Nephron progenitor cell (in vitro differentiated cells): ENCODE measurements at places on chromosomes 1 and 21.

DNA sequence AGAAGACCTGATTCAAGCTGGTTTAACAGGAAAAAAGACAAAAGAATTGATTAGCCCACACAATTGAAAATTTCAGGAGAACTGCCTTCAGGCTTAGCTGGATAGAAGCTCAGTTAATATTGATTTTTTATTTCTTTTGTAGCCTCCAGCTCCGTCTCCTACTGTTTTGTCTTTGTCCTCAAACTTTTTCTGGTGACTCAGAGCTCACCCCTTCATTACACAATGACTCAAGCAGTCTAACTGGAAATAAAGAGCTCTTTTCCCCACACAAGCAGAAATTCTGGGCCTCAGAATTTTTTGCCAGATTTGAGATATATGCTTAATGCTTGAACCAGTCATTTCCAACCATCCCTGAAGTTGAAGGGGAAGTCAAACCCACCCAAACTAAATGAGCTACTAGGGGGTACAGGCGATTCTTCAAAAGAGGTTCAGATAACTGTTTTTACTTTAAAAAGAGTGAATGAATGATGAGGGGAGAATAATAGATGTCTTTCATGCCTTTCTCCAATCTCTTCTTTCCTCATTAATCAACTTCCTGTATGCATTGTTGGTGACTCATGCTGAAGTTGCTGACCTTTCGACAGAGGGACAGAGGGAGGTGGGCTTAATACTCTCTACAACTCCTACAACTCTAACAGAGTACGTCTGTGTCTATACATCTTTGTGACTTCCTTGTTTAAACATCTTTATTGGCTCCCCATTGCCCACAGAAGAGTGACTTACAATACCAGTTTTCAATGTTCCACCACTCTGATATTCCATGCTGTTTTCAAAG is 6.2 kb upstream of the ACP6 start:
- DNase-seq = no peak

- no peak for DNase-seq
Measured at GRCh38 chr1:30143517-30143916, 579.9 kb downstream of the MATN1 start.

DNA sequence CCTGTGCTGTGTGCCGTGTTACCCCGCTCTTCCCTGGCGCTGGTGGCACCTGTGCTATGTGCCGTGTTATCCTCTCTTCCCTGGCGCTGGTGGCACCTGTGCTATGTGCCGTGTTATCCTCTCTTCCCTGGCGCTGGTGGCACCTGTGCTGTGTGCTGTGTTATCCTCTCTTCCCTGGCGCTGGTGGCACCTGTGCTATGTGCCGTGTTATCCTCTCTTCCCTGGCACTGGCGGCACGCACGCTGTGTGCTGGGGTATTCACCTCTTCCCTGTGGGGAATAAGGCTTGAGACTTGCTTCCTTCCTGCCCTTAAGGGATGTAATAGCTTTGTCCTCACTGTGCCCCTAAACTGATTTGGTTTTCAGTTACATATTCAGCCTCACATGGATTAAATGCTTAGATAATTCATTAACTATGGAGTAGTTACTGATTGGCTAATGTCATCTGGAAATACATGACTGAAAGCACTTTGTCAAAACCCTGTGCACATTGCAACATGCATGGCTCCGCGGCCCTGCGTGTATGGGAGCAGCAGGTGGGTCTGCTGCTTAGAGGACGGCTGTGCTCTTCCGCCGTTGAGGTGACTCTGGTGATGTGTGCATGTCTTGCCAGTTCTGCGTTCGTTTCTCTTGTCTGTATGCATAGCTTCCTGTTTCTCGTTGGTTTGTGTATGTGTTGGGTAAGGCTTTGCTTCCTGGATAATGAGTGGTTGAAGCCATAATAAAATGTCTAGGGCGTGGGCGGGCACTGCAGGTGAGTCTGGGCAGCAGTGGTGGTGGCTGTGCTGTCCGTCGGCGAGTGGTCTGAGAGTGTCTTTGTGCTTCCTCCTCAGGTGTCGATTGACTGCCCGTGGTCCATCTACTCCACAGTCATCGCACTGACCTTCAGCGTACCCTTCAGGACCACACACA is 17.9 kb upstream of the PWP2 start:
- no peak for DNase-seq

- DNase-seq = no peak
Measured at GRCh38 chr1:15083578-15083977, 70.0 kb upstream of the TMEM51 start.

GRCh38 chr1:170749959-170750358 is 86.0 kb downstream of the PRRX1 start:
- no peak for DNase-seq

- no peak for DNase-seq
Measured at GRCh38 chr1:172230526-172230925, 190.0 kb upstream of the C1orf105 start.

DNA sequence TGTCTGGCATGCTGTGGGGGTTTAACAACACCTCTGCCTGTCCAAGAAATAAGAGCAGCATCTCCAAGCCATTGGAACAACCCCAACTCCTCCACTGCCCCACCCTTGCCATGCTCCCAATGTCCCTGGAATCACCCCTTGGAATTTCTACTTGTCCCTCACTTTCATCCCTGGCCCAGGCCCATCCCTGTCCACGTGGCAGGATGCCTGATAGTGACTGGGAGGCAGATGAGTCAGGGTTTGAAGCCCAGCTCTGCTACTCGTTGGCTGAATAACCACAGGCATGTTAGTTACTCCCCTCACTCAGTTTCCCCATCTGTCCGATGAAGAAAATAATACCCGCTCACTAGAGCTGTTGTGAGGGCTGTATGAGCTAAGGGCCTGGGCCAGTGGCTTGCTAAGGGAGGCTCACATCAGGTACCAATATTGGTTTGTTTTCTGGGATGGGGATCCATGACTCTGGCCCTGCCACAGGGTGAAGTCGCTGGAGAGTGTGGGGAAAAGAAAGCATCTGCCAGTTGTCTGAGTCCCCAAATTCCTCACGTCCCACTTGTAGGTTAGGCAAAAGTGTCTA is 99.4 kb upstream of the TLR5 start:
- no peak for DNase-seq

- DNase-seq = no peak
Measured at GRCh38 chr1:40027647-40028046, 12.9 kb upstream of the CAP1 start.

DNA sequence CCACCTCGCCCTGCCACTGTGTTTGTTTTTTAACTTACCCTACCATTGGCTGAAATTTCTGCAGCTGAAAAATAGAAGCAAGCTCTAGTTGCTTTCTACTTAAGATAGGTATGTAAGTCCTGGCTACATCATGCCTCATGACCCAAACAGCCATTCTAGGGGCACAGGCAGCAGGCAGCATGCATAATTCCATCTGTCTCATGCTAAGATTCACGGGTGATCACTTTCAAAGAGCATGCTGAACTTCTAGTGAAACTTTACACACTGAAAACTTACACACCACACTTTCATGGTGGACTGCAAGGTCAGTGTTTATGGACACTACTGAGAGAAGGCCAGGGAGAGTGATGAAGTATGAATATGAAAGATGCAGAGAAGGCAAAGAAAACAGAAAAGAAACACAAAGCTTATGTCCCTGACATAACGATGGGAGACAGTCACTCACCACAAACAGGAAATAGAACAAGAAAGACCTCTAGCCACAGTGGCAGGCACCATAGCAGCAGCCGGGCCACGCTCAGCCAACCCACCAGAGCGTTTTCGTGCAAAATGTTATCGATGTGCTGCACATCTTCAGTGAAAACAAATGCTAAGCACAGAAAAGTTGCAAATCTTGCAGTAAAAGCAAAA is 102.3 kb upstream of the TIAM1 start:
- no peak for DNase-seq

DNA sequence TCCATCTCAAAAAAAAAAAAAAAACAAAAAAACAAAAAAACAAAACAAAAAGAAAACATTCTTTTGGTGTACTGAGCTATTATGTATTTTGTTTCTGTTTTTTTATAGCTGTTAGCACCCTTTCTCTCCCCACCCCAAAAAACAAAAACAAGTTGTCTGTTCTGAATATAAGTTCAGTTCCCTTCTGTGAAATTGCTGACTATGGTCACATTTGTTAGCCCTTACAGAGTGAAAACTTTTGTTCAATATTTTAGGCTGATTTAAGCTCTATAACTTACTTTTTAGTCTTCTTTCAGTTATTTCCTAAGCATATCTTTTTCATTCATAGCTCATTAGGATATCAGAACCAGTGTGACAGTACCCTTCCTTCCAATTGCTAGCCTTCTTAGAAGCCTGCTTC is 1056.6 kb upstream of the NCAM2 start:
- DNase-seq = no peak

DNA sequence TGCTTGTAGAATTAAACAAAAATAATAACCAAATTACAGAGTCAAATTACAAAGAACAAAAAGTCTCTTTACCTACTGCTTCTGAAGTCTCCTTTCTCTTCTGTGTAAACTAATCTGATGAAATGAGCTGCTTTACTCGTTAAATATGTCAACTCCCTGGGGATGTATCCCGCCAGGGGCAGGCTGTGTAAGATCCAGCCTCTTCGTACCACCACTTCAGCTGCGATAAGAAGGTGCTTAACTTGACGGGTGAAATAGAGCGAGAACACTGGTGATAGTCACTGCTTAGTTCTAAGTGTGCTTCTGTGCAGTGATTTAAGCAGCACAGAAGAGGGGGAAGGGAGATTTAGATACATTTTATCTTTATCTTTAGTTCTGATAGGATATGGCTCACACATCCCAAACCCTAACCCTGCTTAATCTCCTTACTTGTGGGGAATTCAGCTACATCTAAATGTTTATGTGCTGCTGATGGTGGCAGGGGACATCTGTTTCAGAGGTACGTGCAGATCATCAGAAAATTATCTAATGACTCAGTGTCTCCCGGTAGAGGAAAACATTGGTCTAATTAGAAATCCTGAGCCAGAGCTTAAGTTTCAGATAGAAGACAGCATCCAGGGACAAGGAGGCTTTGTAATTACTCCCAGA is 46.0 kb downstream of the RHOU start:
- peak; percentile 28 for DNase-seq

DNA sequence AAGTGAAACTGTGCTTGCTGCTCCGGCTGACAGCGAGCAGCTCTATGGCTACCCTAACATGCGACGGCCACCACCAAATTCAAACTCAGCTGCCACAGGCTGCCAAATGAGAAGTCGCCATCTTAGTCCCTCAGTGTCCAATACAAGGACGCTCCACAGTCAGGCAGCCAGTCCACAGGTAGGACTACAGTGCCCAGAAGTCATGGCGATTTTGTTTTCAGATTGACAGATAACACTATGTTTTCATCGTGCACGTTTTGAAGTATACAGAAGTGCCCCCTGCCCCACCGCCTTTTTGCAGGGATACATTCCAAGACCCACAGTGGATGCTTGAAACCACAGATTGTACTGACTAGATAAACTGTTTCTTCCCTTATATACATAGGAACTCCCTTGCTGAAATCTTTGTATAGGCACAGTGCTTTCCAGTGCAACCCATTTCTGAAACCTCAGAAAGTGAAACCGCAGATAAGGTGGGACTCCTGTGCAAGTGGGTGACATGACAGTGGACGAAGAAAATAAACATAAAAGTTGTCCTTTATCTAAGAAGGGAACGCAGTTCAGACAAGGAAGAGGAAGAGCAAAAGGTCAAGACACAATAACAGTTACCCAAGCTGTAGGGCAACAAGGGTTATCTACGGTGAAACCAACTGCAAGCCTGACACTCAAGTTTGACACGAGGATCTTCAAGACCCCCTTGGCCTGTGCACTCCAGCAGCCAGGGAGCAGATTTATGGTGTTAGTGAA is 52.2 kb downstream of the STX6 start:
- no peak for DNase-seq

- DNase-seq = no peak
Measured at GRCh38 chr1:24465638-24466037, 37.0 kb upstream of the RCAN3 start.

DNA sequence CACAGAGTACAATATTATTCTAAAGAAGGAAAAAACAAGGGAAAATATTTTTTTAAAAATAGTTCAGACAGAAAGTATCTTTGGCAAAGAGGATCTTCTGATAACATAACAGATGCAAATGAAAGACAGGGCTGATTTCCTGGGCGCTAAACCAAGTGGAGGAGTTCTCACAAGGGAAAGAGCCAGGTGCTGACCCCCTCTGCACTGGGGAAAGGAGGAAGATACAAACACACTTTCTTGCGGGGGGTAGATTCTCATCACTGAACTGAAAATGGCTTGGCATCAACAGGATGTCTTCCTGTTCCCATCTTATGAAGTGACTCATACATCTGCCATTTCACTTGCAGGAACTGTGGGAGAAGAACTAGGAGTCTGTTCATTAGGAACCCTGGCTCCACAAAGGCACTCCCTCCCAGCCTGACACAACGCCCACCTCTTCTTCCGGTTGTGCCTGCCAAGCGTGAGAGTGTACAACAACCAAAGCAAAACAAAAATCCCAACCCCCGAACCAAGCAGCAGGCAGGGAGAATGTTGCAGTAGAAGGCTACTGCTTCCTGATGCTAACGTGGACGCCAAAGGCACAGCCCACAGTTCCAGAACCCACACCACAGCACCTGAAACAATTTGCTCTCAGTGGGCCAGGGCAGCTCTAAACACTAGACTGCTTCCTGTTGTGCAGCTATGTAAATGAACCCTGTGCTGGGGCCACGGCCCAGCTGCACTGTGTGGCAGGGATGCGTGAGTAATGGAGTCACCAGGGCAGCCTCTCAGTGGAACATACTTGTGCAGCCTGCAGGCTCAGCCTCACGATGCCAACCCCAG is 51.0 kb downstream of the GADD45A start:
- peak; percentile 9 for DNase-seq

DNA sequence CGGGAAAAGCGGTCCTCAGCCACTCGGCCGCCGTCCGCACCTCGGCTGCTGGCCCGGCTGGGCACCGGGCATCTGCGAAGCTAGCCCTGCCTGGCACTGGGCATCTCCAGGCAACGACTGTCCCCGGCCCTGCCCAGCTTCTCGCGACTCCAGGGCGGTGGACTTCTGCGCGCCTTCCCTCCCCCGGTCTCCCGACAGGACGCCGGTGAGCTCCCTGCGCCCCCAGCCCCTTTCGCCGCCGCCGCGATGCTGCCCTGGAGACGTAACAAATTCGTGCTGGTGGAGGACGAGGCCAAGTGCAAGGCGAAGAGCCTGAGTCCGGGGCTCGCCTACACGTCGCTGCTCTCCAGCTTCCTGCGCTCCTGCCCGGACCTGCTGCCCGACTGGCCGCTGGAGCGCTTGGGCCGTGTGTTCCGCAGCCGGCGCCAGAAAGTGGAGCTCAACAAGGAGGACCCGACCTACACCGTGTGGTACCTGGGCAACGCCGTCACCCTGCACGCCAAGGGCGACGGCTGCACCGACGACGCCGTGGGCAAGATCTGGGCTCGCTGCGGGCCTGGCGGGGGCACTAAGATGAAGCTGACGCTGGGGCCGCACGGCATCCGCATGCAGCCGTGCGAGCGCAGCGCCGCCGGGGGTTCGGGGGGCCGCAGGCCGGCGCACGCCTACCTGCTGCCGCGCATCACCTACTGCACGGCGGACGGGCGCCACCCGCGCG is 514 bp downstream of the FAM43B start:
- DNase-seq = peak; percentile 38

DNA sequence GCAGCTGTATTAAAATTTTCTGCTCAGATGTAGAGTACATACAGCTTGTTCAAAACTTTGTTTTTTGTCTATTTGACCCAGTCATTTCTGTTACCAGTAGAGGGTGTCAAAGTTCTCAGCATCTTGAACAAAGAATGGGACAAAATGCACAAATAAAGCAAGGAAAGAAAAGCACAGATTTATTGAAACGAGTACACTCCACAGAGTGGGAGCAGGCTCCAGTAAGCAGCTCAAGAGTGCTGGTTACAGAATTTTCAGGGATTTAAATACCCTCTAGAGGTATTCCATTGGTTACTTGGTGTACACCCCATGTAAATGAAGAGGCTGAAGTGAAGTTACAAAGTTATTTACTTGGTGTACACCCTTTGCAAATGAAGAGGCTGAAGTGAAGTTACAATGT is 8.9 kb upstream of the PRMT6 start:
- no peak for DNase-seq
